ENCODE measurements at places on chromosomes 5 and 9.
A peak's percentile ranks its signal among the peaks of the same experiment; 100 is the strongest.

DNA sequence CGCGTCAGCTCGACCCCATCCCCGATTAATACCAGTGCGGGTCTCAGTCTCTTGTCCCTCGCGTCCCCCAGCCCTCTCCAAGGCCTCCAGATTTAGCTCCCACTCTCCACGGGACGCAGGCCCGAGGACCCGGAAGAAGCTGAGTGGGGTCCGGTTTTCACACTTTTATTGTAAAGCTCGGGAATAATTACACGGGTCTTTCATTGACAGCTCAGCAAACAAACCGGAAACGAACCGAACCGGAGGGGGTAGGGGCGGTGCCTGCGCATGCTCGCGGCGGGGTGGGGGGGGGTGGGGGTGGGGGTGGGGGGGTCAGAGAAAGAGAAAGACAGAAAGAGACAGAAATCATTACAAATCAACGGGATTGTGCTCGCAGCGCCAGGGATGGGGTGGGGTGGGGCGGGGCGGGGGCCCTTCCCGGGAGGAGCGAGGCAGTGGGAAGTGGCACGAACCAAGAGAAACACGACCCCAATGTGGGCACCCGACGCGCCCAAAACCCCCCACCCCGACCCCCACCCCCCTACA is 27.9 kb downstream of the PCDH1 start:
- DNase-seq: no peak

DNA sequence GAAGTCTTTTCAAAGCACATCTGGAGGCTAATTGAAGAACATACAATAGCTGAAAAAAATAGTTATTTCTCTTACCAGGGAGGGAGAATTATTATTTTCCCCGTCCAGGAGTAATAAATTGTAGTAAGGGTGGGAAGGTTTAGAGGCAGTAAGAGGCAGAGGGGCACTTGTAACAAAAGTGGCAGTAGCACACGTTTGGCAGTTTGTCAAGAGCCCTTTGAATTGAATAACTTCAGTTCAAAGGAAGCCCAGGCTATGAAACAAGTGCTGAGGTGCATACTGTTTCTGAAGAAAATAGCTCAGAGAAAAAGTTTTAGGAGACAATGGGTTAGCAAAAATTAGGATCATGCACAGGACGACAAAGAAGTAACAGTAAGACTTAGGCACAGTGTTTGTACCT is 451.3 kb downstream of the LRRC70 start:
- no peak for DNase-seq

GRCh38 chr5:101103874-101104273 is 200.8 kb upstream of the ST8SIA4 start:
- peak; percentile 52 for DNase-seq

GRCh38 chr5:124780011-124780410 is 33.6 kb upstream of the ZNF608 start:
- no peak for DNase-seq

- peak; percentile 3 for DNase-seq
Observed at GRCh38 chr5:75510836-75511434, 494 bp downstream of the CERT1 start.

All from HepG2 (cell line).